ENCODE measurements at places on chromosomes 1 and 21.

GRCh38 chr21:39668369-39668768 is 55.6 kb downstream of the B3GALT5 start:
- DNase-seq, result no peak

GRCh38 chr21:32392880-32393676 is at the start of gene URB1:
Gene URB1, minus strand, starts transcription at chr21:32393012. Its CDS starts 102 bp downstream, at chr21:32392910.
- DNase-seq, result peak; percentile 89

DNA sequence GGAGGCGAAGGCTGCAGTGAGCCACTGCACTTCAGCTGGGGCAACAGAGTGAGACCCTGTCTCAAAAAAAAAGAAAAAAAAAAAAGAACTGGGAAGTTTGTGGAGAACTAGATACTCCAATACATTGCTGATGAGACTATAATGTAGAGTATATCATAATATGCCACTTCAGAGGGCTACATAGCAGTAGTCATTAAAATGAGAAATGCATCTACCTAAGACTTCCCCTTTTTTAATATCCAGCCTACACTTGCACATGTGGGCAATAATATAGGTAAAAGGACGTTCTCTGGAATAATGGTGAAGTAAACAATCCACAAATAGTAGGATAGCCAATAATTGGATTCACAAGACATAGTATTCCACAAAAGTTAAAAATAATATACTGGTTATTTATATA is 311.0 kb downstream of the HLX start:
- no peak for DNase-seq

- DNase-seq, result no peak
These were observed 56.2 kb upstream of the LBR start for GRCh38 chr1:225483818-225484656.

- DNase-seq, result no peak
These were observed 524.4 kb downstream of the PTPRC start for GRCh38 chr1:199163267-199163666.

GRCh38 chr1:188372821-188373220 is 1544.1 kb downstream of the PLA2G4A start:
- DNase-seq, result no peak
